ENCODE measurements at places on chromosomes 3 and 15.

- DNase-seq: no peak
These were observed 50.8 kb upstream of the CTNNB1 start for GRCh38 chr3:41148478-41148877.

DNA sequence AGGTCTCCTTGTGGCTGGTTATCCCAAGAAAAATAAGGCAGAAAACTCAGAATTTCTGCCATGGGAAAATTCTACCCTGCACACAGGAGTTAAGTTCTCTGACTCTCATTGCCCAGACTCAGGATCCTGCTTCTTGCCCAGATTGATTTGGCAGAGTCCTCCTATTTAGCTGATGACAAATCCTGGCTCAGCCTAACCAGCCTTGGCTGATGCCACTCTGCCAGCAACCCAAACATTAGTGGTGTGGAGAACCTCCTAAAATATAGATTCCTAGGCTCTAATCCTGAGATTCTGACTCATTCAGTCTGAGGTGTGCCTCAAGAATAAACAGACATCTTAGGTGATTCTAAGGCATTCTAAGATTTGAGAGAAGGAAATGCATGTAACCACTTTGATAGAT is 60.5 kb upstream of the ACTC1 start:
- no peak for DNase-seq

DNA sequence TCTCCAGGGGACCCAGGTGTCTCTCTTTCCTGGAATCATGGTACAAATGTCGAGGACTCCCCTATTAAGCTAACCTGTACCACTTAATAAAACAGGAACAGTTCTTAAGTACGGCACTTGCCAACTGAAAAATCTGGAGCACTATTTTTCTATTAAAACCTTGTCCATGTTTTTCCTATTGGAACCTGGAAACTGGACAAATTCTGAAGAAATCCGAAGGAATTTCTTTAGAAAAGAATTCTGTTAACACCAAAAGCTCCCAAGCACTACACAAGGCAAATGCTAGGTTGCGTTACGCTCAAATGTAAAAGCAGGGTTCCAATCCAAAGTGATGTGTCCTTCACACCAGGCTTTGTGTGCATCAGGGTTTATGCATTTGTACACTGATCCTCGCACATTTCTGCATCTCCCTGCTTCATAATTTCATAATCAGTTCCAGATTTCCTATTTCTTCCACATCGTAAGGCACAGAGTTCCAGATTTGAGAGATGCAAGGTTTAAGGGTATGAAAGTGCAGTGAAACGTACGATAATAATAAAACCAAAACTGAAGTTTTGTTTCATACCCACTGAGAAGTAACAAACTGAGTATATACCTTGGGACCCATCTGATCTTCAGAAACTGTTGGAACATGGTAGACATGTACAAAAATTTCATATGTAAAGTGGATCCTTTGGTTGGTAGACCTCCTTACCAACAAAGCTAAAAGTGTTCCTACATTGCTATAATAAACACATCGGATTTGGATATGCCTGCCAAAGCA is 132.1 kb upstream of the WNT5A start:
- DNase-seq: no peak

DNA sequence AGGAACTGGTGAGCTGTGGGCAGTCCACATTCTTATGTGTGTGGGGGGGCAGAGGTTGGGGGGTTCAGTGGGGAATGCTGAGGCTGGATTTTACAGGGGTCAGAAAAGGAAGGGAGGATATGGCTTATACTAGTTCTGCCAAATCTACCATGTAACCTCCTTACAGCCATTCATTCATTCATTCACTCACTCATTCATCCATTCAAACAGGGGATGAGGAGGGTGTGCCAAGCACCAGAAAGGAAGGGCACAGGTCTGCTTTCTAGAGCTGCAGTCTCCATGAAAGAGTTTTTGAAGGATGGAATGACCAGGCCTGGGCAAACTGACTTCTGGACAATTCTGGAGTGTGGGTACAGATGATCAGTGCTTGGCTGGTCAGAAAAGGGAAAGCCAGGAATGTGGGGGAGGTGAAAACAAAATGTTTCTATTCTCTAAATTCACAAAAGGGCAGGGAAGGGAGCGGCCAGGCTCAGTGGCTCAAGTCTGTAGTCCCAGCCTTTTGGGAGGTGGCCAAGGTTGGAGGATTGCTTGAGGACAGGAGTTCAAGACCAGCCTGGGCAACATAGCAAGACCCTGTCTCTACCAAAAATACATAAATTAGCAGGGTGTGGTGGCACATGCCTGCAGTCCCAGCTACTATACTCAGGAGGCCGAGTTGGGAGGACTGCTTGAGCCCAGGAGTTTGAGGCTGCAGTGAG is 49.2 kb upstream of the C15orf39 start:
- DNase-seq: no peak

All from stimulated activated CD4-positive, alpha-beta T cell treated with anti-CD3 and anti-CD28 coated beads, TNF-alpha, amount 100 ng/mL, for 48 hours (primary cell).